ENCODE measurements at places on chromosomes 13 and 19.

DNA sequence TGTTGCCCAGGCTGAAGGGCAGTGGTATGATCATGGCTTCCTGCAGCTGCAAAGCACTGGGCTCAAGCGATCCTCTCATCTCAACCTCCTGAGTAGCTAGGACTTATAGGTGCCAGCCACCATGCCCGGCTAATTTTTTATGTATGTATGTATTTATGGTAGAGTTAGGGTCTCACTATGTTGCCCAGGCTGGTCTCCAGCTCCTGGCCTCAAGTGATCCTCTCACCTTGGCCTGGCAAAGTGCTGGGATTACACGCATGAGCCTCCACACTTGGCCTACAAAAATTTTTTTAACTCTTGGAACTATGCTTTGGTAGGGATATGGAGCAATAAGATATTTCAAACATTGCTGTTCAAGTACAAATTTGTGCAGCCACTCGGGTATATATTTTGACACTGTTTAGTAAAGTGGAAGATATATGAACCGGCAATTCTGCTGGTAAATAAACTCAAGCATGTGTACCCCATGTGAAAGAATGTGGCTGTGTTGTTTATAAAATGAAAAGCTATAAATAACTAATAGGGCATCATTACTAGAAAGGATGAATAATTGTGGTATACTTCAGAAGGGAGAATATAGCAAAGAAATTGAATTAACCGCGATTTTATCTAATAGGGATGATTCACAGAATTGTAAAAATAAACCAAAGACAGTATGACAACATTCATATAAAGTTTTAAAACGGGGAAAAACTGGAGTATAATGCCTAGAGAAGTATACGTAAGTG lies 1.1 kb downstream of the ZNF566 start:
- DNase-seq = no peak

DNA sequence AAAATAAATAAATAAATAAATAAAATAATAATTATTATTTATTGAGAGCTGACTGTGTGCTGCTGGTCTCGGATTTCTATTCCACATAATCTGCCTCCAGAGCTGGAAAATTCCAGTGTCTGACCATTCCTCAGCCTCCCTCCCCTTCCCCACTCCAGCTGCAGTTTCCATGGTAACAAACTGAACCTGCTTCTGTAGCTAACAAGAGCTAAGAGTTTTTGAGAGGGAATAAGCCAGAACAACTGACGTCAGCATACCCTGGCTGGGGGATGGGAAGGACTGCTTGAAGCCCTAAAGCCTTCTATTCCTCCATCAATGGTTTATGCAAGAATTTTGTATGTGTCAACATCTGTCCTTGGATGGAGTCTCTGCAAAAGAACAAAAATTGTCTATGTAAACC lies 26.0 kb upstream of the PEG3 start:
- no peak for DNase-seq

- no peak for DNase-seq
Observed at GRCh38 chr13:69912630-69913029, 195.0 kb upstream of the ATXN8OS start.

DNA sequence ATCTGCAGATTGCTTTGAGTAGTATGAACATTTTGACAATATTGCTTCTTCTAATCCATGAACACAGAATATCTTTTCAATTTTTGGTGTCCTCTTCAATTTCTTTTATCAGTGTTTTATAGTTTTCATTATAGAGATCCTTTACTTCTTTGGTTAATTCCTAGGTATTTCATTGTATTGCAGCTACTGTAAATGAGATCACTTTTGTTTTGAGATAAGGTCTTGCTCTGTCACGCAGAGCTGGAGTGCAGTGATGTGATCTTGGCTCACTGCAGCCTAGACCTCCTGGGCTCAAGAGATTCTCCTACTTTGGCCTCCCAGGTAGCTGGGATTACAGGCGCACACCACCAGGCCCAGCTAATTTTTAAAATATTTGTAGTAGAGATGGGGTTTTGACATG lies 9.8 kb downstream of the CYP2A7 start:
- DNase-seq = no peak

DNA sequence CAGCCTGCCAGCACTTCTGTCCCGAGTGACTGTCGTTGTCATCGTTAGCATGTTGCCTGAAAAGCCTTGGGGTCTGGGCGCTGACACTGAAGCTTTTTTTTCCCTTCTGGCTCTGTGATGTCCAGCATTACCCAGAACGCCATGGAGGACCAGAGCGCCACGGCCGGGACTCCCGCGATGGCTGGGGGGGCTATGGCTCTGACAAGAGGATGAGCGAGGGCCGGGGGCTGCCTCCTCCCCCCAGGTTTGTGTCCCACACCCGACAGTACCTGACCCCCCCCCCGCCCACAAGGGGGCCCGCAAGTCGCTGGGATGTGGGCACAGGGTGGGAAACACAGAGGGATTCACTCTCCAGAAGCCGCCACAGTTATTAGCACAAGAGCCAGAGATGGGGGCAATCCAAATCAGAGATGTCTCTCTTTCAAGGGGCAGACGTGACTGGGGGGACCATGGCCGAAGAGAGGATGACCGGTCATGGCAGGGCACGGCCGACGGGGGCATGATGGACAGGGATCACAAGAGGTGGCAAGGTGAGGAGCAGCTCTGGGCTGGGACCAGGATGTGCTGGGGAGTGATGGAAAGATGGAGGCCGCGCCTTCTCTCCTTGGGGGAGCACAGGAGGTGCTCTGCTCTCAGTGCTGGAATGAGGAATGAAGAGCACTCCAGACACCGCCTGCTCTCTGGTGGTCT lies 13.2 kb downstream of the MICOS13 start:
- no peak for DNase-seq

- DNase-seq = no peak
Observed at GRCh38 chr13:59414006-59414405, 749.7 kb downstream of the DIAPH3 start.

- DNase-seq = no peak
Observed at GRCh38 chr13:109087916-109088623, 458.7 kb downstream of the MYO16 start.

GRCh38 chr13:66574606-66575005 lies 655.5 kb downstream of the PCDH9 start:
- DNase-seq = no peak

DNA sequence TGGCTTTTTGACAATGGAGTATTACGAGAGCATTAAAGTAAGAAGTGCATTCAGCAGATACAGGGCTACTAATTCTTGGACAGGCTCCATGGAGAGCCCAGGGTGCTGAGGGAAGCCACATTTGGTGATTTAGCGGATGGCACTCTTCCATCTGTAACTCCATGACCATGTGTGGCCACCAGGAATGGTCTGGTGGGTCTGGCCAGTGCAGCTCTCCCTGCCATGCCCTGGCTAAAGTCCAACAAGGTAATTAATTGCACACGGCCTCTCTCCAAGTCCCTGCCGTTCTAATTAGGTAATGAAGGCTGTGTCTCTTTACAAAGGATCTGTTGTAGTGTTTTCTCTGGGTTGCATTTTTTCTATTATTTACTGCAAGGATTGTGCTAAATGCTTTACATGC lies 4.3 kb upstream of the ZFR2 start:
- DNase-seq = no peak

DNA sequence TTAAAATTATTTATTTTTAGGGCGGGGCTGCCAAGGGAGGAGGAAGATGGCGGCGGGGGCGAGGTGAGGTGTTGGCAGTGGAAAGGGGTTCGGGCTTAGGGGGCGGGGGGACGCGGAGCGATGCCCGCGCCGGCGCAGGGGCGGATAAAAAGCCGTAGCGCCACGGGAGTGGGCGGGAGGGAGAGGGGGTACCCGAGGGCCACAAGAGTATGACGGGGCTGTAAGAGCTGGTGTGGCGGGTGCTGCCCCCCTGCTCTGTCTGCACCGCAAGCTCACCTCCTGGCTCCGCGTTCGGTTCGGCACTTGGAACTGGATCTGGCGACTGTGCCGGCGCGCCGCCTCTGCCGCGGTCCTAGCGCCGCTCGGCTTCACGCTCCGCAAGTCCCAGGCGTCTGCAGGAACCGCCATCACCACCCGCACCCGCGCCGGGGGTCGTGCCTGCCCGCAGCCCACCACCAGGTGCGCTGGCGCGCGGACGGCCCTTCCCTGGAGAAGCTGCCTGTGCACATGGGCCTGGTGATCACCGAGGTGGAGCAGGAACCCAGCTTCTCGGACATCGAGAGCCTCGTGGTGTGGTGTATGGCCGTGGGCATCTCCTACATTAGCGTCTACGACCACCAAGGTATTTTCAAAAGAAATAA lies 265.2 kb upstream of the SGCG start:
- DNase-seq = no peak

GRCh38 chr19:47754206-47755064 lies 9.1 kb downstream of the NOP53 start:
- DNase-seq = no peak

- no peak for DNase-seq
Observed at GRCh38 chr13:95784161-95784899, 107.4 kb downstream of the DNAJC3 start.

GRCh38 chr19:28296506-28296905 lies 916.4 kb downstream of the UQCRFS1 start:
- DNase-seq = no peak

DNA sequence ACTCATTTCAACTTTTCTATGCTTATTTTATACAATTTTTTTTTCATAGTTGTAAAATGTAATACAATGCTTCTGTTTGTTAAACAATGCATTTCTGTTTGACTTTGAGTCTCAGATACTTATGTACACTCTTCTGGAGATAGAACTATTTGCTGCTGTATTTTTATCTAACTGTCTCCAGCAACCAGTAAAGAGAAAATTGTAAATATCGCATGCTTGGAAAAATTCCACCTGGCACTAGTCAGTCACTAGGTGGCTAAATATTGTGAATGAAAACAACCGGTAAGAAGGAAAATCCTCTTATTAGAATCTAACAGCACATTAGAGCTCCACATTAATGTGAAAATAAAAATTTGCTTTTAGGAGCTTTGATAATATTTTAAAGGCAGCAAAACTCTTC lies 876.5 kb downstream of the PCDH9 start:
- no peak for DNase-seq

GRCh38 chr13:22200440-22200839 lies 529.6 kb downstream of the FGF9 start:
- DNase-seq = no peak

GRCh38 chr19:14686411-14686810 lies 3.4 kb upstream of the ZNF333 start:
- no peak for DNase-seq

GRCh38 chr13:111341886-111342285 lies 21.4 kb downstream of the TEX29 start:
- DNase-seq = no peak

DNA sequence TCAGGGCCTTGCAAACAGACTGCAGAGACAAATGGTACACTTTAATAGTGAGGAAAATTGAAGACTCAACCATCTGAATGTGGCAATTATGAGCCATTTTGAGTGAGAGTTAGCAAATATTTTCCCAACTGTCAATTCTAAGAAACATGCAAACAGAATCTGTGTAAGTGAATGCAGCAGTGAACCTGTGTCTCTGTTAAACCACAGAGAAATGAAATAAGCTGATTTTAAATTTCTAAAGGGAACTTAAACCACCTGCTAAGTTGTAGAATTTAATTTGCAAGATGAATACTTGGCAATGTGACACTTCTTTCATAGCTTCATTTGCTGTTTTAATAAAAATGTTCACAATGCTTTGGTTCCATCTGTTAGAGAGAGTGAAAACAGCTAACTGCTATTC lies 42.0 kb upstream of the TDRD3 start:
- no peak for DNase-seq

- no peak for DNase-seq
Observed at GRCh38 chr13:27263438-27263837, 7.2 kb upstream of the RASL11A start.

DNA sequence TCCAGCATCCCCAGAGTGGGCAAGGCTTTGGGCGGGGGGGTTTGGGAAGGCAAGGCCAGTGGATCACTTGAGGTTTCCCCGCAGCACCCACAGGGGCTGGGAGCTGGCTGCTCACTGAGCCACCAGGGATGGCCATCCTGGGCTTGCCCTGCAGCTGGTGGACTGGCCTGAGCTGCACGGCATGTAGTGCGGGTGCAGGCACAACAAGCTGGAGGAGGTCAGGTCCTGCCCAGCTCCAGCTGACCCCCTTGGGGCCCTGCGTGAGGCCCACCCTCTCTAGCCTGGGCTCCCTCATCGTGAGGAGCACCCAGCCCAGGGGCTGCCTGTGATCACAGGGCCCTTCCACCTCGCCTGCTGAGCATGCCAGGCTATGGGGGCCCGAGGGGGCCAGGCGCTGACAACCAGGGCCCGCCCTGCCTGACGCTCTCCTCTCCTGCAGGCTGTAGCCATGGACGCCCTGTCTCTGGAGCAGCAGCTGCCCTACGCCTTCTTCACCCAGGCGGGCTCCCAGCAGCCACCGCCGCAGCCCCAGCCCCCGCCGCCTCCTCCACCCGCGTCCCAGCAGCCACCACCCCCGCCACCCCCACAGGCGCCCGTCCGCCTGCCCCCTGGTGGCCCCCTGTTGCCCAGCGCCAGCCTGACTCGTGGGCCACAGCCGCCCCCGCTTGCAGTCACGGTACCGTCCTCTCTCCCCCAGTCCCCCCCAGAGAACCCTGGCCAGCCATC lies 22.9 kb downstream of the COMP start:
- no peak for DNase-seq

Measured in stimulated activated CD8-positive, alpha-beta memory T cell treated with anti-CD3 and anti-CD28 coated beads, Interleukin-7, amount 100 ng/mL, for 1 hour (primary cell).